ENCODE measurements at places on chromosomes 12 and 14.

- DNase-seq = no peak
These were observed 627.4 kb downstream of the SLC16A7 start for GRCh38 chr12:60223242-60223641.

GRCh38 chr12:116456330-116457082 lies 102.7 kb upstream of the MAP1LC3B2 start:
- no peak for DNase-seq

DNA sequence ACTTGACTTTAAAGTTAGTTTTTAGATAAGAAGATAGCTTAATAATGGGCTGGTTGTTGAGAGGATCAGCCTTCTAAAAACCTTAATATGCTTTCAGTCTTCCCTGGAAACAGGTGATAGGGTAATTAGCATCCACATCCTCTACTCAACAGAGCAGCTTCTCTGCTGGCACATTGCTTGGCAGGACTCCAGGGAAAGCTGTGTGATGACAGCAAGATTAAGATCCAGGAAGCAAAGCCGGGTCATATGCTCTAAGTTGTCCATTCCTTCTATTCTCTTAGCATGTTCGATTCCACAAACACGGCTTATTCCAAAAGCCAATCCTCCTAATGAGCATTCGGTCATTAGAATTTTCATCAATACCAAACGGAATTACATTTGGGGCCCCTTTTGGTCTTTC lies 87.0 kb downstream of the HMGA2 start:
- peak; percentile 30 for DNase-seq

- DNase-seq = no peak
These were observed 99.1 kb downstream of the SYT1 start for GRCh38 chr12:78963439-78964227.

DNA sequence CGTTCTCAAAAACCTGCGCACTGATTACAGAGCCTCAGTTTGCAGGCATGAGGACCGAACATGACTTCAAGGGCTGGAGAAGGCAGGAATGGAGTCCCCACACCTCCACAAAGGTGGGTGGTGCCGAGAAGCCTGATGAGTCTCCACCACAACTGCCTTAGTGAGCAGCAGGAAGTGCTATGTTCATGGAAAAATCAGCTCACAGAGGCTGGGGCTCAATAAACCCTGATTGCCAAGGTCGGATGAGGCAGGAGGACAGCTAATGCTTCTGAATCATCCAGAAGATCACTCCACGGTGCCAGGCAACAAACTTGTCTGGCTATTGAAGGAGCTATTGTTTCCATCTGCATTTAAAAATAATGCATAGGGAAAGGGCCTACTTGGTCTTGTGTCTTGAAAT lies 31.1 kb downstream of the APPL2 start:
- no peak for DNase-seq

- no peak for DNase-seq
These were observed 7.8 kb upstream of the DTD2 start for GRCh38 chr14:31465111-31465510.

- DNase-seq = no peak
These were observed 21.1 kb upstream of the VWF start for GRCh38 chr12:6145564-6145963.

- no peak for DNase-seq
These were observed 123.0 kb downstream of the ESRRB start for GRCh38 chr14:76498976-76499375.

GRCh38 chr12:60415351-60415750 lies 819.5 kb downstream of the SLC16A7 start:
- no peak for DNase-seq

- DNase-seq = peak; percentile 14
These were observed 12.0 kb downstream of the MGP start for GRCh38 chr12:14873440-14874185.

GRCh38 chr14:77206877-77207389 lies 25.3 kb downstream of the TMEM63C start:
- DNase-seq = no peak

- DNase-seq = no peak
These were observed 261.4 kb downstream of the ITPR2 start for GRCh38 chr12:26571560-26571959.

DNA sequence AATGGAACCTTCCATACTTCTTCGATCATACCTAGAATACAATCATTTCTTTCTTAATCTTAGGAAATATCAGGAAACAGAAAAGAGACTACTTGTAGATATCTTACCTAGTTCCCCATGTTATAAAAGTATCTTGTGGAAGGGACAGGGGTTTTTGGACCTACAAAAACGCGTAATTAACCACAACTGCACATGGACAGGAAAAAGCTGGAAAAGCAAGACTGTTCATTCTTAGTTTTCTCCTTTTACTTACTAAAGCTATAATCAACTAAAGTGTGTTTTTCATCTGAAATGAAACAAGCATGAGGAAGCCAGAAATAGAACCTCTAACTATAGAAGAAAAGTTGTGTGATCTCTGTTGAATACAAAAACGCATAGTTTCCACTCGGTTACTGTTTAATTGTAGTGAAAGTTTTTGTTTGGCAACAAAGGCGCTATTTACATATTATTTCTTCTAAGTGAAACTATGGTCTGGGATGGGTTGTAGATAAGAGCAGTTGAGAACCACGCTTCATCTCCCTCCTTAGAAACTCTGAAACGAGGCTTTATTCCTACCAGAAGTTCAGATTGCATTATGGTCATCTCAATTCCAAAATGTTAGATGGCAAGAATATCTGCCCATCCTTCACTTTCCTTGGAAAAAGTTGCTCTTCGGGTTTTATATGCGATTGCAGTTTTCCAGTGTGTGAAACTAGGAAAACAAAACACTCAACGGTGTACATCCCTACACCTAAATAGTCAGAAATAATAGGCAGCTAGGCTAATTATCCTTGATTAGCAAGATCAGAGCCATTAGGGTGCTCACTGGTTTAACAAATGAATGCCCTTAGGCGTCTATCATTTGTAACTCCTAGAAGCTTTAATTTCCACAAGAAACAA lies 1.1 kb downstream of the BCAT1 start:
- DNase-seq = peak; percentile 64

GRCh38 chr12:63916561-63917476 lies 72.3 kb downstream of the SRGAP1 start:
- DNase-seq = no peak

All from erythroblast (primary cell).